B cell (primary cell): ENCODE measurements at places on chromosomes 11 and 22.

DNA sequence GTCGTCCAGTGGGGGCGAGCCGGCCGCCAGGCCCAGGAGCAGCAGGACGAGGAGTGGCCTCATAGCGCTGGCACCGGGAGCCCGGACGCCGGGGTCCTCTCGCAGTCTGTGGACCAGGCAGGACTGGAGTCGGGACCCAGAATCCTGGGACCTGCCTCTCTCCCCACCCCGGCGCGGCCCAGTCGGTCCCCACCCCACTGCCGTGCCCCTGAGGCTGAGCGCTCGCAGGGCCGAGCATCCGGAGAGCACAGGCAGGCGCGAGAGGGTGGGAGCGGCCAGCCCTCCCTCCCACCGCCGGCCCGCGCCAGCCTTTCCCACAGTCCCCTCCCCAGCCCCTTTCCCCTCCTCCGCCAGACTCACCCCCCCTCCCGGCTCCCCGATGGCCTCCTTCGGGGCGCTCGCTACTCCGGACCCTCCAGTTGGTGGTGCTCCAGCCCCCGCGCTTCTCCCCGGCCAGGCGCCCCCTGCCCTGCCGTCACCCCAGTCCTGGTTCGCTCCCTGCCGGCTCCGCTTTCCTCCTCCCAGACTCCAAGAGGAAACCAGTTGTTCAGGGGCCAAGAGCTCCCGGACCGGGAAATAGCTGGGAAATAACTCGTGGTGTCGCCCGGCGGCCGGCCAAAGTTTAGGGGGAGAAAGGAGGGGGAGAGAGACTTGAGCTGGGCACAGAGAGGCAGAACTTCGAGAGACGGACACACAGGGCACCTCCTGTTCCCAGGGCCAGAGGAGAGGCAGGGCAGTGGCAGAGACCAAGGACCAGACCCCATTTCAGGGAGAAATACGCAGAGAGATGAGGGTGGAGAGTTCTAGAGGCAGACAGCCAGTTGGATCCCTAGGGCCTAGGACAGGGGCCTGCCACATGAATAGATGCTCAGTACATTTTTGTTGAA lies at the start of gene C1QTNF5:
Gene C1QTNF5 (minus strand): TSS at position 549 of the 887 bp plus-strand sequence. CDS start 486 bp downstream, at position 63.
- DNase-seq = peak; percentile 39

DNA sequence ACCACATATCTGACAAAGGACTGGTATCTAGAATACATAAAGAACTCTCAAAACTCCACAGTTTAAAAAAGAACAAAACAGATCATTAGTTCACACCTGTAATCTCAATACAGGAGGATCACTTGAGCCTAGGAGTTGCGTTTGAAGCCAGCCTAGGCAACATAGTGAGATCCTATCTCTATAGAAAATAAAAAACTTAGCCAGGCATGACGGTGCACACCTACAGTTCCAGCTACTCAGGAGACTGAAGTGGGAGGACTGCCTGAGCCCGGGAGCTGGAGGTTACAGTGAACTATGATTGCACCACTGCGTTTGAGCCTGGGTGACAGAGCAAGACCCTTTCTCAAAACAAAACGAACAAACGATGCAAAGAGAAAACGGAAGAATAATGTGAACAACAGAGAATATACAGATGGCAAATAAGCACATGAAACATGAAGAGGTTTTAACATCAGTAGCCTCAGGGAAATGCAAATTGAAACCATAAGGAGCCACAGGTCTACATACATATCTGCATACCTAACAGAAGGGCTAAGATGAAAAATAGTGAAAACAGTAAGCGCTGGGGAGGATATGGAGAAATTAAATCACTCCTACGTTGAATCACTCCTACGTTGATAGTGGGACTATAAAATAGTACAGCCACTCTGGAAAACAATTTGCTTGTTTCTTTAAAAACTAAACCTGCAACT lies 70.7 kb downstream of the DGCR2 start:
- no peak for DNase-seq

DNA sequence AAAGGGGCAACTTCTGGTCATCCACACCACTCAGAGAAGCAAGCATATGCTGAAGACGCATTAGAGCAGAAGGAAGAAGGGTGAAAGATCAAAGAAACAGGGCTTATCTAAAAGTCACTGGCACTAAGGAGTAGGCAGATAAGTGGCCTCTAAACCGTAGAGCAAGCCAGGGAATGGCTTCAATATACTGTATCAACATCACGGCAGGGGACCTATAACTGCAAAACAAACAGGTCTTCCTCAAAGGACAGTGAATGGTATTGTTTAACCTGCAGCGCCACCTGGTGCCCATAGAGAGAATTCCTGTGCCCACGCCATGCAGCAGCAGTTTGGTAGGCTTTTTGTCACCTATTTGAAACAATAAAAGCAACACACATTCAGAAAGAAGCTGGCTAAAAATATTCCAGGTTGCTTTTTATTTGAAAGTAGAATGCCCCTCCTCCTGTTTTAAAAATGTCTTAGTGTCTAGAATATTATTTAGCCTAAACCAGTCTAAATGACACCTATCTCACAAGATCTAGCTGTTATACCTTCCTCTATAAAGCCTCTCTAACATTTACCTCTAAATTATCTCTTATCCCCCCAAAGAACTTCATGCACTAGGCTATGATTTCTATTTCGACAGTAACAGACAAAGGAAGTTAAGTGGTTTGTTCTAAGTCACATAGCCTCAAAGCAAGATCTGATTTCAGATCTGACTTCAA lies 21.8 kb downstream of the SNX19 start:
- peak; percentile 70 for DNase-seq

DNA sequence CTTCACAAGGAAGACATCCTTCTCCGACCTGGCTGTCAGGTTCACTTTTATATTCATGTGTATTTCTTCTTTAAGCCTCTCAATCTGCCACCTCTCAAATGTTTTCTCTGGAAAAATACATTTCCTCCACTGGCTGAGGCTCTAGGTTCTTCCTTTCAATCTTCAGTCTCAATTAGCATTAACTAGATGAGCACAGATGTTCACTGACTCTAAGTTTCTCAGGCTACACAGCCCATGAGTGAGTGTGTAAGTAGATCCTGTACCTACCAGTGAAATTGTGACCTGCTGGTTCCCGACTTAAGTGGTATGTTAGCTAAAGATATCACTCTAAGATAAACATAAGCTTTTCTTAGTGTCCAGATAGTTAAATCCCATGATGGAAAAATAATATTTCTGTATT lies 206.9 kb downstream of the ADAMTS15 start:
- no peak for DNase-seq

GRCh38 chr22:50621356-50621880 lies 6.5 kb downstream of the ARSA start:
- peak; percentile 73 for DNase-seq

DNA sequence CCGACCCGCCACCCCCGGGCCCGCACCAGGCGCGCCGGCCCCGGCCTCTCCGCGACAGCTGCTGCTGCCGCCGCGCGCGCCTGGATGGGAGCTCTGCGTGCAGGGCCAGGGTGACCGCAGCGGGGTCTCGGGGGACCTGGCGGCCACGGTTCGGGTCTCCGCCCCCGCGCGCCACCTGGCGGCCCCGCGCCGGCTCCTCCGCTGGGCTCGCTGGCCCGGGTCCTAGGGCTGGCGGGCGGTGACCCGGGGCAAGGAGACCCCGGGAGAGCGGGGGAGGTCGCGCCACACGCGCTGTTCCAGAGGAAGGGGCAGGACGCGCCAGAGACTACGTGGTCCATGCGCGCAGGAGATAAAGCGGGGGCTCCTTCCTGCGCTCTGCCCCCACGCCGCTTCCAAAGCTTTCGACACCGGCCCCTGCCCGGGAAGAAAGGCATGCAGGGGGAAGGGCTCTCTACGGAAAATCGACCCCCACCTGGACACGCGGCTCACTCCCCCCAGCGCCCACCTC lies 562 bp downstream of the SHANK2 start:
- peak; percentile 76 for DNase-seq

- no peak for DNase-seq
Observed at GRCh38 chr22:32781695-32782094, 19.8 kb upstream of the TIMP3 start.

GRCh38 chr22:37979782-37980181 lies 4.6 kb downstream of the SOX10 start:
- DNase-seq = no peak

GRCh38 chr11:68924073-68924925 lies 20.6 kb downstream of the IGHMBP2 start:
- no peak for DNase-seq

GRCh38 chr22:28829358-28830181 lies 29.2 kb upstream of the XBP1 start:
- peak; percentile 84 for DNase-seq

GRCh38 chr11:19845626-19846025 lies 133.0 kb downstream of the NAV2 start:
- no peak for DNase-seq

DNA sequence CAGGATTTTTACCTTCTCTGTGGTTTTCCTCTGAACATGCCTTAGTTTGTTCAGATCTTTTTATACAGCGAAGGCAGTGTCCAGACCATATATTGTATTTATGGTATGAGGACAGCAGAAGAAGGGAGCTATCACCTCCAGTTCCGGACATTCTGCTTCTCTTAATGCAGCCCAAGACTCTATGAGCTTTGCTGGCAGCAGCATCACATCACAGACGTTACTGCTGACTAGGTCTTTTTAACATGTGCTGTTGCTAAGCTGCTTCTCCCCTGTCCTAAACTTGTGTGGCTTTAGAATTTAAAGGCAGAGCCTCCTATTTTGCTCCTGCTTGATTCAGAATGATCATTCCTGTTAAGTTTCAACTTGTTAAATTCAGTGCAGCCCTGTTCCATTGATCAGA lies 13.4 kb downstream of the MICAL2 start:
- DNase-seq = no peak

DNA sequence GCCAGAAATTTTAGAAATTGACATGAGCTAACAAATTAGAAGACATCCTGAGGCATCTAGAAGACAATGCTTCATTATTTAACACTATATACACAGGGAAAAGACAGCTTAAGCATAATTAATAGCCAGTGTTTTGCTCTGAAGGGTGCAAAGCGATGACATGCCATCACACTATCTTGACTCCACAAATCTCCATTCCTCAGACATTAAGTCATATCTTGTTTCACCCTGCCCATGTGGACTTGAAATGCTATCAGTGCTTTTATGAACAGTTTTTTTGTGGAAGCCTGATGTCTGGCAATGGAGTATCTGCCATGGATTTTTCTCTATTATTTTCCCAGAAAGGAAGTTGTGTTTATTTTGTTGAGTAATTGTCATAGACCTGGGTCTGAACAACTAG lies 2.3 kb downstream of the CARD18 start:
- DNase-seq = no peak

DNA sequence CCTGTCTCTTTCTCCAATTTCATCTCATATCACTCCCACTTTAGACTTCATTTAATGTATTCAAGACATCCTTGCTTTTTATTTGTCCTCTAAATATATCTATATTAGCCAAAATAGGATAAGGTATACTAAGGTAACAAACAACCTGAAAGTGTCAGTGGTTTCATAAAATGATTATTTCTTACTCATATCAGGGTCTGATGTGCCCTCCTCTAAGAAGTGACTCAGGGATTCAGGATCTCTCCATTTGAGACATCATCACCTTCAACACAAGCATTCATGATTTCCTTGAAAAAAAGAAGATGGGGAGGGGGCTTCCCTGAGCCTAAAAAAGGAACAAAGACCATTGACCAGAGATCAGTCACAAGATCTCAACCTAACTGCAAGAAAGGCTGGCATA lies 131.4 kb upstream of the POU2AF2 start:
- DNase-seq = no peak

GRCh38 chr22:38462960-38463784 lies 4.7 kb upstream of the KDELR3 start:
- no peak for DNase-seq

- DNase-seq = no peak
Observed at GRCh38 chr11:117385906-117386305, 58.3 kb downstream of the CEP164 start.

DNA sequence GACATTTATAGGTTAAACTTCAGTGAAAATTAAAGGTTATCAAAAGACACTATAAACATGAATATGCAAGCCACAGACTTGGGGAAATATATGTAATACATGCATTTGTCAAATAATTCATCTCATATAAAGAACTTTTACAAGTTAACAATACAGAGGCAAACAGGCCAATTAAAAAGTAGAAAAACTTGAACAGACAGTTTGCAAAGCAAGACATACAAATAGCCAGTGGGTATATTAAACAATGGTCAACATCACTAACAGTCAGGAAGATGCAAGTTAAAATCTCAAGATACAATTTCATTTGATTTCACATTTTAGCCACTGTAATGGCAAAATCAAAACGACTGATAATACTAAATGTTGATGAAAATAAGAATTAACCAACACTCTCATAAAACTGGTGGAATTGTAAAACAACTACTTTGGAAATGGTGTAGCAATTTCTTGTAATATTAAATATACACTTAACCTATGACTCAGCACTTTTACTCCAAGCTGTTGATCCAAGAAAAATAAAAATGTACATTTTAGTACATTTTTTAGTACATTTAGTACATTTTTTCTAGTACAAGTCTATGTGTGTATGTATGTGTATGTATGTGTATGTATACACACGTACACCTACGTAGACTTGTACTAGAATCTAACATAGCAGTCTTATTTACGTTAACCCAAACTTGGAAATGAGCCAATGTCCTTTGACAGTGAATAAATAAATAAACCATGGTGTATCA lies 62.8 kb downstream of the LRRC74B start:
- DNase-seq = no peak

- DNase-seq = no peak
Observed at GRCh38 chr11:1102221-1102971, 27.7 kb downstream of the MUC2 start.

DNA sequence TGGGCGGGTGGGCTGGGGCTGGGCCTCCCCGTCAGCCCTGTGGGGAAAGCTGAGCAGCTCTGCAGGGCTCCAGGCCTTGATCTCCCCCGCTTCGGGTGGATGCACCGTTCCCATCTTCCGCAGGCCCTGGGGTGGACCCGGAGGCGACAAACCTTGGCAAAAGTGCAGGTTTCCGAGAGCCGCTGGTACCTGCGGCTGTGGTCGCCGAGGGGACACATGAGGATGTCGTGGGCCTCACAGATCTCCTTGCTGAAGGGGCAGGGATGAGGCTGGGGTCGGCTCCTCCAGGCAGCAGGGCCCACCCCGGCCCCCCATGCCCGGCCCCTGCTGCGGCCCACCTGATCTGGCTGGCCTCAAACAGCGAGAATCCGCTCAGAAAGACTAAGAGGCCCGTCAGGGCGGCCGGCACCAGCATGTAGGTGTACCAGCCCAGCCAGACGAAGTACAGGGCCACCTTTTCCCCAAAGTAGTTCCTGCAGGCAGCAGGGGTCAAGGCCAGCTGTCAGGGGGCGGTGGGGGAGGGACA lies 11.8 kb downstream of the ANO9 start:
- no peak for DNase-seq

DNA sequence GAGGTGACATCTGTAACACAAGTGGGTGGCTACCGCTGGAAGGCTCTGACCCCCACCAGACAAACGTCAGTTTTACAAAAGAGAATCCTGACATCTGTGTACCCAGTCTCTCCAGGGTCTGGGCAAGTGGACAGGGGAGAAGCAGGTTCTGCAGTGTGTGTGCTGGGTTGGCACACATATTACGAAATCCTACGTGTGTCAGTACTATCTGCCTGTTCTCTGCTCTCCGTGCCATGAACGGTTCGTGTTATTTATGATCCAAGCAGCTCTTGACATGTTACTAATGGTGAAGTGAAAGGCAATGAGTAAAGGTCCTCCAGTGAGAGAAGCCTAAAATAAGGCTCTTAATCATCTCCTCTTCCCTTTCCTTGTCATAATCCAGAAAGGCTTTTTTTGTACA lies 201.5 kb upstream of the MTMR2 start:
- DNase-seq = no peak

- DNase-seq = peak; percentile 93
Observed at GRCh38 chr22:30265823-30266444, 717 bp downstream of the OSM start.

GRCh38 chr11:45885274-45885920 lies at the start of gene MAPK8IP1:
MAPK8IP1 (plus strand) TSS chr11:45885651; CDS start chr11:45885821, 170 bp downstream.
- peak; percentile 77 for DNase-seq

GRCh38 chr11:35162745-35163144 lies 23.8 kb downstream of the CD44 start:
- peak; percentile 83 for DNase-seq
